ENCODE measurements at places on chromosomes 7 and 10.

GRCh38 chr10:14556285-14556956 lies 218.3 kb downstream of the FAM107B start:
- no peak for DNase-seq

GRCh38 chr7:13017881-13018280 lies 330.4 kb downstream of the ARL4A start:
- DNase-seq: no peak

- no peak for DNase-seq
Observed at GRCh38 chr7:101547022-101547915, 81.8 kb downstream of the MYL10 start.

DNA sequence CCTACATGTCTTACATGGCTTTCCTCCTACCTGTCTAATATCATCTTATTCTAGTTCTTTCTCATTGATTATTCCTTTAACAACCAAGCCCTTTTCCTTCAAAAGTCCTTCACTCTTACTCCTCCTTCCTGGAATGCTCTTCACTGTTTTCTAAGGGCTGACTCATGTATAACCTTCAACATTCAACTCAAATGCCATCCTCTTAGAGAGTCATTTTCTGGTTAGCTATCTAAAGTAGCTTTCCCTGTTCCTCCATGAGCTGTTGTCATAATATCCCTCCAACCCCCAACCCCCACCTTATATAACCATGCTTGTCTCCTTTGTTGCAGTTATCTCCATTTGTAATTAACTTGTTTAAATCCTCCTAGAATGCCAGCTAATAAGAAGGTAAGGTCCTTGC lies 286.8 kb downstream of the ADK start:
- no peak for DNase-seq

- DNase-seq: no peak
Observed at GRCh38 chr7:101901661-101902491, 84.5 kb downstream of the CUX1 start.

- no peak for DNase-seq
Observed at GRCh38 chr10:124383496-124383895, 35.2 kb downstream of the OAT start.

DNA sequence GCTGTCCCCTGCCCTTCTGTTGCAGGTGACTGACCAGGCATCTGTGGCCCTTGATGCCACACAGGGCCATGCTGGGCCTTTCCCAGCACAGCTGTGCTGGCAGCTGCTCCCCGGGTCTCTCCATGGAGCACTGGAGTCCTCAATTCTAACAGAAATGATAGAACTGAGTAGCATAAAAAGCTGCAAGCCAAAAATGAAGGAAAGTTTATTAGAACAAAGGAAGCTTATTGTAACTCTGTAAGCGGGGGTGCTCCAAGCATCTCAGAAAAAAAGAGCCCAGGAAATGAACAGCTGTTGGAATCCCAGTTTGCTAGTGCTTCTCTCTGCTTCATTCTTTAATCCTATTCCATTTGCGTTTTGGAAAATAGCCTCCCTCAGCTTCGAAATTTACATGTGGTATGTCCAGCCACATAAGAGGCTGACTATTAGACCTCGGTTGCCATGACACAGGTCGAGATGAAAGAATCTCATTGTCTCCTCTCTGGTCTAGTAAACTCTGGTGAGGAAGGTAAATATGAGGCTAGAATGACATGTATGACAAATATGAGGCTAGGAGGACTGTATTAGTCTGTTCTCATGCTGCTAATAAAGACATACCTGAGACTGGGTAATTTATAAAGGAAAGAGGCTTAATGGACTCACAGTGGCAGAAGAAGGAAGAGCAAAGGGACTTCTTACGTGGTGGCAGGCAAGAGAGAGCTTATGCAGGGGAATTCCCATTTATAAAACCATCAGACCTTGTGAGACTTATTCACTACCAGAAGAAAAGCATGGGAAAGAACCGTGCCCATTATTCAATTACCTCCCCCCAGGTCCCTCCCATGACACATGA lies 23.7 kb downstream of the EPDR1 start:
- no peak for DNase-seq

- DNase-seq: no peak
Observed at GRCh38 chr10:34193931-34194626, 621.0 kb downstream of the PARD3 start.

- DNase-seq: no peak
Observed at GRCh38 chr10:31816318-31816717, 112.3 kb downstream of the ARHGAP12 start.

GRCh38 chr7:75617634-75618234 lies 121.0 kb downstream of the HIP1 start:
- DNase-seq: no peak

DNA sequence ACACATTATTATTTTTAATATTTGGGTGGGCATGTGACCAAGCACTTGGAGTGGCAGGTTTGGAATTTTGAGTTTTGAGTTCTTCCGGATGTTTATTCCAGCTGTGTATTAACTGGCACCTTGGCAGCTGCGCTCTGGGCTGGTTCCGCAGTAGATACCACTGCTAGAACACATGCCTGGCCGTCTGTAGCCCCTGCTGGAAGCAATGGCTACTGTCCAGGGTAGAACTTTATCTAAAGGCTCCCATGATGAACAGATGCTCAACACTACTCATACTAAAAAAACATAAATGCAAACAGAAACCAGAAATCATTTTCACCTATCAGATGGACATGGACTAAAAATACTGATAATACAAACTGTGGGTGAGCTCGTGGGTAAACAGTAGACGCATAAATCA lies 19.4 kb upstream of the SH3PXD2A start:
- no peak for DNase-seq

DNA sequence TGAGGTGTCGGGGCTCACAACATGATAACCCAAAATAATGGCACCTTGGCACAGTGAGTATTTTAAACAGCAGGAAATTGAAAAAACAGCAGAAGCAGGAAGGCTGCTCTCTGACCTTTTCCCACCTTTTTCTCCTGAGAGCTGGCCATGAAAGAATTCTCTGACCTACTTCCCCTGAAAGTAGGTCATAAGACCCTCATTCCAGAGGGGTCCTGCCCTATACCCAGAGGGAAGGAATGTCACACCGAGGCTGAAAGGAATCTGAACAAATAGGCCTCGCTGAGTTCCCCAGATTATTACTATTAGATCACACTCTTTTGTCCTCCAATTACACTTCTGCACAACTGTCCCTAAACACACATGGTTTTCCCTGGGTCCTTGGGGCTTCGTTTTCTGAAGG lies 18.8 kb downstream of the CPVL start:
- no peak for DNase-seq
